ENCODE measurements at places on chromosomes 11 and 22.

DNA sequence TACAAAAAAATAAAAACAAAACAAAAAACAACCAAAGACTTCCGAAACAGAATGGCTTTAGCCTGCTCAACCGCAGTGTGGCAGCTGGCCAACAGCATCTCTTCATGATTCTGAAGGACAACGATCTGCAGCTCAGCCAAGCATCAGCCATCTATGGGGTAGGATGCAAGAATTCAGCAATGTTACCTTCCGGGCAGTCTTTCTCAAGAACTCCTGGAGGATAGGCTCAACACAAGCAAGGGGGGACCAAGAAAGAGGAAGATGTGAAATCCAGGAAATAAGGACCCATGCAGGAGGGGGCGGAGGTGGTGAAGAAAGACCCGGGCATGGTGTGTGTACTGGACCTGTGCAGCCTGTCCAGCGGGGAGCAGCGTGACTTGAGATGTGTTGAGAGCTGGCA, 3.5 kb upstream of the TSPO start:
- no peak for DNase-seq

- DNase-seq: no peak
Measured at GRCh38 chr11:31387379-31387778, 17.7 kb downstream of the DNAJC24 start.

GRCh38 chr11:7559398-7560283, 45.8 kb downstream of the PPFIBP2 start:
- DNase-seq: no peak

DNA sequence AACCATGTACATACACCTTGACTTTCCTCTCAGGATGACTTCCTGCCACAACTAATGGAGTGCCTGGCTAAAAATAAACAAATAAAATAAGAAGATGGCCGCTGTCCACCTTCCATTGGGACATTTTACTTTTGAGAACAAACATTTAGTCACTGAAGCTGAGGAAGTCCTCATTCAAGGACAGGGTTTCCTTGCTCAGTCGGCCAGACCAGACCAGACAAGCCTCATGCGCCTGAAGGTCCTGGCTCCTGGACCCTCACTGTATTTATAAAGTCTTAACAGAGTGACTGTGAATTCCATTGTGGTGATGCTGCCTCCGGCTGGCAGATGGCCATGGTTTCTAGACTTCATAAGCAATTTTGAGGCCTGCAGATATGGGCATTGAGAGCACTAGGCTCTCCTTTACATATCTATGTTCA, 114.5 kb downstream of the MAML2 start:
- no peak for DNase-seq

All from left forelimb (tissue), 1 donor.